NCI-H526 treated with DMSO at 0.1 percent for 48 hours (cell line): ENCODE measurements at places on chromosomes 1 and 21.

- no peak for DNase-seq
These were observed 51.1 kb upstream of the LRRC8C start for GRCh38 chr1:89581859-89582258.

GRCh38 chr1:159892944-159893343, 7.0 kb downstream of the CFAP45 start:
- no peak for DNase-seq

GRCh38 chr1:59318271-59318860, 21.5 kb downstream of the FGGY start:
- no peak for DNase-seq

DNA sequence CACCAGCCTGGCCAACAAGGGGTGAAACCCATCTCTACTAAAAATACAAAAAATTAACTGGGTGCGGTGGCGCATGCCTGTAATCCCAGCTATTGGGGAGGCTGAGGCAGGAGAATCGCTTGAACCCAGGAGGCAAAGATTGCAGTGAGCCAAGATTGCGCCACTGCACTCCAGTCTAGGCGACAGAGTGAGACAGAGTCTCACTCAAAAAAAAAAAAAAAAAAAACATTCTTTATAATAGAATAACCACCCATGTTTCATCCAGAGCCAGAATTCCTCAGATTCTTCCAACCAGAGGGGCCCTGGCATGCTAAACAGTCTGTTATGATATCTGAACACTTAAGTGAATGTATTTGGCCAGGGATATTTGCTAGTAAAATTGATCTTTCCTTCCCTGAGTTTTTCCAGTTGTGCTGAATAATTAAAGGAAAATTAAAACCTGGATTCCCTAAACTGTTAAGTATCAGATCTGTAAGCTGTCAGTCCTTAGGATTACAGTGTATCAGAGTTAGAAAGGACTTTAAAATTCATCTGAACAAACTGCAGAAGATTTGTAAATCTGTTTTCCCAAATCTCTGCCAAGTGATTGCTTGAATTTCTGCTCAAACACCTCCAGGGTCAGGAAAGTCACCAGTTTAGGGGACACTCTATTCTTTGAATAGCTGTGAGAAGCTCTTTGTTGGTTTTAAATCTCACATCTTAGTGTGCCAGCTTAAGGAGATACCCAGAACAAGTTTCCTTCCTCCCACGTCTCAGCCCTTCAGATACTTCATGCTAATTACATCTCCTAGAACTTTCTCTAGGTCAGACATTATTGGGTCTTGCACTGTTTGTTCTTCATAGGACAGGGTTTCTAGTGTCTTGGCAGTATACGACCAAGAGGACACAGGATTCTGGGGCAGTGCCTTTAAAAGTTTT, 84.6 kb upstream of the BMP8A start:
- no peak for DNase-seq

- no peak for DNase-seq
These were observed 8.1 kb upstream of the SDHB start for GRCh38 chr1:17061892-17062291.

GRCh38 chr1:197923038-197923437, 5.9 kb downstream of the LHX9 start:
- DNase-seq: no peak

- DNase-seq: no peak
These were observed 1648.4 kb downstream of the KCNT2 start for GRCh38 chr1:194959795-194960194.

GRCh38 chr1:26998429-26999300, 5.2 kb downstream of the TRNP1 start:
- DNase-seq: no peak

DNA sequence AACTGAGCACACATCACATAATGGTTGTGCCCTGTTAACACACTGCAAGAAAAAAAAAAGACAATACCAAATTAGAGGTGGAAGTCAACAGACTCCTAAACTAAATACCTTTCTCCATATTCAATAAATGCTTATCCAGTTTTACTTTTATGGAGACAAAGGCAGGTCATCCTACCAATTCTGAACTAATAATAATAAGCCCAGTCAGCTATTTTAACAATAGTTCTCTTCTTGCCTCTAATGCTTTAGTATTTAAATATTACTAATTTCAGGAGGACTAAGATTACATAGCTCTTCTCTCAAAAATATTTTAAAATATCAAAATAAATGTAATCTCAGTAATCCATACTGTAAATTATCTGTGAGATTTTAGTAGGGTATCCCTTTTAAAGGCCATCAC, 10.5 kb downstream of the COPA start:
- no peak for DNase-seq
